ENCODE measurements at places on chromosomes 16 and 17.

- DNase-seq, result no peak
These were observed 3.0 kb downstream of the TBC1D16 start for GRCh38 chr17:80032614-80033171.

- peak; percentile 71 for DNase-seq
These were observed 30.0 kb upstream of the RNF43 start for GRCh38 chr17:58447039-58447975.

DNA sequence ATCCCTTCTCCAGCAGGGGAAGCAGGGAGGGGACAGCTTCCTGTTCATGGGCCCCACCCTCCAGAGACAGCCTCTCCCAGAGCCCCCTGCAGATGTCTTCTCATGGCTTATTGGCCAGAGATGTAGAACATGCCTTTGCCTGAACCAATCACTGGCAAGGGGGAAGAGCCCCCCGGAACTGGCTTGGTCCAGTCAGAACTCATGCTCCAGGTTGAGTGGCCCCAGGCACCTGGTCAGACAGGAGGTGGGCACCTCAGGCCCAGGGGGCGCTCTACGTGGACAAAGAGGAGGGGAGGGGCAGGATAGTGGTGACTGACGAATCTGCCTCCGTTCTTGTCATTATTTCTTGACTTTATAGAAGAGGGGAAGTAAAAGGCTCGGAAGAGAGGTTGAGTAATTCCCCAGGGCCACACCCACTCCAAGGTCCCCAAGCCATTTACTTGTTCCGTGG is 23.6 kb downstream of the RAB11FIP4 start:
- DNase-seq, result no peak

GRCh38 chr16:57023541-57024249 is 34.3 kb downstream of the NLRC5 start:
- no peak for DNase-seq

- DNase-seq, result no peak
These were observed 2.0 kb upstream of the ELMO3 start for GRCh38 chr16:67196881-67197280.

DNA sequence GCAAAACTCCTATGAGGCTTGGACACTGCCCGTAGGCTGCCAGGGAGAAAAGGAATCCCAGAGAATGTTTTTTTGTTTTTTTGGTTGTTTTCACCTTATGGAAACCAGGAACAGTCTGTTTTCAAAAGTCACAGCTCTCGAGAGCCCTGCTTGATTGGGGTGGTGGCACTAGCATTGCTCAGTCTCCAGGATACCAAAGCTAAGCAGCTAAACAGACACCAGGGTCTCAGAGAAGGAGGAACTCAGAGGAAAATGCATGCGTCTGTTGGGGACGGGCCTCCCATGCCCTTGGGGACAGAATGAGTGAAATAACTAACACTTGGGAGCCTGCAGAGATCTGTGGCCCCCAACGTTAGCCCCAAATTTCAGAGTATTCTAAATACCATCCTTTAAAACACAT is 178.8 kb downstream of the SOX9 start:
- no peak for DNase-seq

DNA sequence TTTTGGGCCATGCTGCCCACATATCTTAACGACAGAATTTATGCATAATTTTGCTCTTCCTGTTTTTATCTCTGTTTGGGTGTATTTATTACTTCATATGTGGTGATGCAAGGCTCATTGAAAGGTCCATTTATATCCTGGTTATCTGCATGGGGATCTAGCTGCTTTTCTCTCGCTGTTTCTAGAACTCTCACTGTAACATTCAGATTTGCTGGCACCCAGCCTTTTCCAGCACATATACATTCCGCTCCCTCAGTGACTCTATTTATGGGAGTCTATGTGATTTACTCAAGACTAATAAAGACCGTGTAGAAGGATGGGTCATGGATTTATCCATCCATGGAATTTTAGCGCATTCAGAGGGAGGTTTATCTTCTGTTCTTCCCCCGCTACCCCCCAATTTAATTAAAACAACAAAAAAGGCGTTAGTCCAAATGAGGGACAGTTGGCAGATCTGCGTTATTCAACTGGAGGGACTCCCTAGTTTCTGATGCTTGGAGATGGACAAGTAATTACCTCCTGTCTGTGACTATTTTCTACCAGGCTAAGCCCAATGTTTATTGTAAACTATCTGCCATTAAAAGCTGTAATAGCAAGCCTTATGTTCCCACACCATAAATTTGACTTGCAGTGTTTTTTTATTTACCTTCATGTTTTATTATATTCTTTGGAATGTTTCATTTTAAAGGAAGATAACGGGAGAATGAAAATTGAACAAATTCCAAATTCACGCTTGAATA is 19.8 kb upstream of the MARCHF10 start:
- no peak for DNase-seq

DNA sequence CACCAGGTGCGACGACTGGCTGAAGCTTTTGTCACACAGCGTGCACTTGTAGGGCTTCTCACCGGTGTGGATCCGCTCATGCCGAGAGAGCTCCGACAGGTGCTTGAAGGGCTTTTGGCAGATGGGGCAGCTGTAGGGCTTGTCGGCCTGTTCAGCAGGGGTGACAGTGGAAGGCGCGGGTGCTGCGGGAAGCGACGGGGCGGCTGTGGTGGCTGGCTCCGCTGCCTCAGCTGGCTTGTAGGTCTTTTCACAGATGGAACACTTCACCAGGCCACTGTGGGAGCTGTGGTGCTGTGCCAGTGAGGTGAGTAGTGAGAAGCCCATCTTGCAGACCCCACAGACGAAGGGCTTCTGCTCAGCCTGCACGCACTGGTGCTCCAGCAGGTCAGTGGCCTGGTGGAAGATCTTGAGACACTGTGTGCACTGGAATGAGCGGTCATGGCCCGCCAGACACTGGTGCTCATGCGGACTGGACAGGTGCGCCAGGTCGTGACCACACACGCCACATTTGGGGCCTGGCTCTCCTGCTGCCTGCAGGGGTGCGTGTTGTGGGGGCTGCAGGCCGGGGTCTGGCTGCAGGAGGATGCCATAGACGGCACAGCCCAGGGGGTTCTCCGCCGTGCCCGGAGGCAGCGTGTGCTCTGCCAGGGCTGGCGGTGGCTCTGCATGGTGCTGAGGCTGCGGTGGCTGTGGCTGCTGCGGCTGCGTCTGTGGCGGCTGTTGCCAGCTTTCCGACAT is 2.8 kb downstream of the ZNF319 start:
- no peak for DNase-seq

- DNase-seq, result no peak
These were observed 45.4 kb upstream of the MEIOC start for GRCh38 chr17:44610871-44611270.

Measured in GM12864 (cell line).